ENCODE measurements at places on chromosomes 12 and 14.

GRCh38 chr12:52791271-52792184 is 4.4 kb downstream of the KRT3 start:
- no peak for DNase-seq

DNA sequence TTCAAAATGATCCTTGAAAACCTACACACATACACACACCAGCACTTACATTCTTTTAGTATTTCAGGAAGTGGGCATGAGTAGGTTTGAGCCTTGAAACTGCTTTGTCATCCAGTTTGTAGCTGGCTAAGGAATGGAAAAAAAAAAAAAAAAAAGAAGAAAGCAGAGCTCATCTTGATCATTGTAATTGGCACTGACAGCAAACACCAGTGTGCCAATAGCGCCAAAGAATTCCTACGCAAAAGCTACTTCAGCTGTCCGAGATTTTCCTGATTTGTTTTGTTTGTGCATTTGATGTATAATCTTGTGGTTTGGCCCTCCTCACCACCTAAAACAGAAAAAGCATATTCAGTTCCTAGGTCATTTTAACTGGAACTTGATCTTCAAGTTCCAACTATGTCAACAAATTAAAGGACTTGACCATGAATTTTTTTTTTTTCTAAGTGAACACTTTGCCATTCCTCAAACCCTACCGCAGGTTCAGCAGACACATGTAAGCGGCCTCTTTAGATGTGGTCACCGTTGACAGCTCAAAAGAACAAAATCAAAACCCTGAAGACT is 57.3 kb downstream of the FLRT2 start:
- DNase-seq = peak; percentile 86

- no peak for DNase-seq
Measured at GRCh38 chr14:84991021-84991420, 538.9 kb upstream of the FLRT2 start.

GRCh38 chr12:2998789-2999264 is 39.6 kb downstream of the TEAD4 start:
- peak; percentile 18 for DNase-seq

DNA sequence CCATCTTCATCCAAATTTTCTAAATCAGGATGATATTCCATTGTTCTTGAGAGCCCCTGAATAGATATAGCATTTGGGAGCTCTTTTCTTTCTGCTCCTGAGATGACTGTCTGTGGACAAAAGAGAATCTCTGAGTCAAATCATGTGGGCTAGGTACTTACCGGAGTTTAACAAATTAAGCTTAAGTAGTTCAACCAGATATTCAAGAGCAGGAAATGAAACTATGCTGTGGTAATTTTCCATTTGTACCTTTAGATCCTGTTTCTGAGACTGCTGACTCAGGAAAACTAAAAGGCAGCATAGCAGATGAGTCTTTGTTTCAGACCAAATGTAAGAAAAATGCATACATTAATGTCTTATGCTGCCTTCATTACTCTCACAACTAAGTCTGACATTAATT is at the start of gene CLEC7A:
Gene CLEC7A, minus strand, starts transcription at position 158 of the 400 bp plus-strand sequence. Its CDS starts 117 bp downstream, at position 41.
- DNase-seq = no peak

Measured in eye (tissue), 1 donor.